HL-60 (cell line): ENCODE measurements at places on chromosomes 2 and 18.
A peak's percentile ranks its signal among the peaks of the same experiment; 100 is the strongest.

DNA sequence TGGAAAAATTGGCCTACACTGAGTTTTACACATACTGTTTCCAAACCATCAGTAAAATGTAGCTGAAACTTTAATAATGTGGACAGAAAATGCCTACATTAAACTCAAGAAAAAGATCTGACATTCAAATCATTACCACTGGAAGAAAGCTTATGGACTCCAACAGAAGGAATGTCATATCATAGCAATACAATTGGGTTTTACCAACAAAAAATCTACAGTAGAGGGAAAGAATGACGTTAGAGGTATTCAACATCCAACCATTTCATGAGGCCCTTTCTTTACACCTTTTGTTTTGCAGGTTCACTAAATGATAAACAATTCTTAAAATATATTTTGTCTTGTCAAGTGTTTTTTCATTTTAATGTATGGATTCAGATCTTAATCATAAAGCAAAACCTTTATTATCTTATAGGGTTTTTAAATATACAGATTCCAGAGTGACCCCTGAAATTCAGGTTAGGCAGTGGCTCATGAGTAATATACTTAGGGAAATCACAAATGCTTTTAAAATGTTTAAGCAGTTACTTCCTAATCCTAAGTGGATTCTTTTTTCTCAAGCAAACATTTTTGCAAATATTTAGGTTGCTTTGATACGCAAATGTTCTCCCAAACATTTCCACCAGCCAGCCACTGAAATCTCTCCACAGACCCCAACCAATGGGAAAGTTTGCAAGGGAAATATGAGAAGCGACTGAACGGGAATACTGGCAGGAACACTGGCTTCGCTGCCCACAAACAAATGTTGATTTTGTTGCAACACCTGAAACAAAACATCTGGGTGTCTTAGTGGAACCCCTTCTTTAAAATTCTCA lies 168.7 kb downstream of the TCF4 start:
- no peak for DNase-seq

- no peak for DNase-seq
These were observed 1.1 kb downstream of the CNDP2 start for GRCh38 chr18:74497324-74497676.

DNA sequence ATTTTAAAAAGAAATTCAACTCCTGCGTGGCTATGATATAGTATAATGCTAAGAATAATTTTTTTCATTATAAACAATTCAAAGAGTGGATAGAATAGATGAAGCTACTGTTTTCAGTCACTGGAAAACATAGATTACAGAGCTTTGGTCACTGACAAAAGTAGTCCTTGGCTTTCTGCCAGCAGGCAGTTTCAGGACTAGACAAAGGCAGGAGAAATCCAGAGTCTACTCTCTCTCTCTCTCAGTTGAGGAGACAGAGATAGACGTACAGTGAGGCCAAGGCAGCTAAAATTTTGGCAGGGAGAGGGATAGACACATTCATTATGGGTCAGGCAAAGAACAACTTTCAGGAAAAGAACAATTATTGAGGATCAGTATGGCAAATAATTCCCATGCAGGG lies 491.4 kb upstream of the CRIM1 start:
- no peak for DNase-seq

- DNase-seq: no peak
These were observed 18.1 kb downstream of the CCDC141 start for GRCh38 chr2:179031731-179032408.

DNA sequence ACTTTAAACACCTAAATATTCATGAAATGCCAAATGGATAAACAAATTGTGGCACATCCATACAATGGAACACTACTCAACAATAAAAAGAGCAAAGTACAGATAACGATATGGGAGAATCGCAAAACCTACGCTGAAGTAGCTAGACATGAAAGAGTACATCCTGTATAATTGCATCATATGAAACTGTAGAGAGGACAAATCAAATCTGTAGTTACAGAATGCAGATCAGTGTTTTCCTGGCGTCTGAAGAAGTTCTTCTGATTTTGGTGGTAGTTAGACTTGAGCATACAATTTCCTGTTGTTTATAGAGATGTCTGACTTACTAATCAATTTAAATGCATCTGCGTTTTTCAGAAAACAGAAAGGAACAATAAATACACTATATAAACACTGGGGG lies 394.4 kb downstream of the SOCS6 start:
- DNase-seq: no peak

- DNase-seq: peak; percentile 47
These were observed 96.5 kb upstream of the SERTAD2 start for GRCh38 chr2:64750001-64750816.

DNA sequence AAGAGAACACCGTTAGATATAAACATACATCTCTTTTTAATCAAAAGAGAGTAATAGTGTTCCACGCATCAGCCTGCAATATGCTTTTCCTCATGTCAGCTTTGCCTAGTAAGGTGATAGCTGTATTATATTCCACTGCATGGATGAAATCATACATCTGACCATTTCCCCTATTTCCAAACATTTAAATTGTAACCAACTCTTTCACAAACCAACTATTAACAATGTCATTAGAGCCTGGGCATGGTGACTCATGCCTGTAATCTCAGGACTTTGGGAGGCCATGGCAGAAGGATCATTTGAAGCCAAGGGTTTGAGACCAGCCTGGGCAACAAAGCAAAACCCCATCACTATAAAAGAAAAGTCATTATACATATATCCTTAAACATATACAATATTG lies 284.8 kb downstream of the BCL11A start:
- DNase-seq: no peak

DNA sequence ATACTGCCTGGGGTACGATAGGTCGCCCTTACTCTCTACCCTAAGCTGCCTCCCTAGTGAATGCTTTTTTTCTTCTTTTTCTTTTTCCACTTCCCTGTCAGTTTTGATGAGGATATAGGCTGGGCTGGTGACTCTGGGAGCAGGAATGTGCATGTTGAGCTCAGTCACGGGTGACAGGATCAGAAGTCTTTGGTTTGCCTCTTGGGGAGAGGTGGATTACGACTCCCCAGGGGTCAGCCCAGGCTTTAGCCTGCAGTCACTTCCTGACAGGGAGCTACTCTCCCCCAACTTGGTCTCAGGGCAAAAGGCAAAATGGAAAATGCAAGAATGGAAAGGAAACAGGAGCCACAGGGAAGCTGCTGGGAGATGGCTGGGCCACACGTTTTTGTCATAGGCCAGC lies 57.3 kb downstream of the THNSL2 start:
- DNase-seq: no peak

DNA sequence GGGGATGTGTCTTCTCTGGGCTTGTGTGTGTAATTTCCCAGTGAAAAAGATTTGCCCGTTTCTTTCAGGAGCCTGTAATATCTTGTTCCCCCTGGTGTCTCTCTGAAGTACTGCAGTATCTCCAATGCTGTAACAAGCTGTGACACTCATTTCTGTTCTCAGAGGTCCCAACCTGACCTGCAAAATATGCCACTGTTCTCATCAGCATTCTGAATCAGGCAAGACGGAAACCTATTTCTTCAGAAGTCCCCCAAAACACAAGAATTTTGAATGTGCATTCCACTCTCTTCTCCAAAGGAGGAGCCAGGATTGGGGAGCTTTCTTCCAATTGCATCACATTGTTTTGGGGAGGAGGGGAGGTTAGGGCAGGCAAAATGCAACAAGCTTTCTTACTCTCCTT lies 77.0 kb upstream of the CNGA3 start:
- peak; percentile 17 for DNase-seq

DNA sequence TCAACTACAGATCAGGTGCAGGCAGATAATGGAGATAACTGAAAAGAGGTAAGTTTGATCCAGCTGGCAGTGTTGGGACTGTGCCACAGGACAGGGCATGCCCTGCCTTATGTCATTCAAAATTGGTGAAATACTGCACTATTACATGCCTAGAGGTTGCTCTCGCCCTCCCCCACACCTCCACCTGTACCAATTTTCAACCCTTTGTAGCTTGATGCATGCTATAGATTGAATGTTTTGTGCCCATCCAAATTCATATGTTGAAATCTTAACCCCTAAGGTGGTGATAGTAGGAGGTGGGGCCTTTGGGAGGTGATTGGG lies 72.1 kb upstream of the LYPD6B start:
- DNase-seq: no peak

GRCh38 chr2:122266636-122267035 lies 511.2 kb downstream of the TSN start:
- no peak for DNase-seq

DNA sequence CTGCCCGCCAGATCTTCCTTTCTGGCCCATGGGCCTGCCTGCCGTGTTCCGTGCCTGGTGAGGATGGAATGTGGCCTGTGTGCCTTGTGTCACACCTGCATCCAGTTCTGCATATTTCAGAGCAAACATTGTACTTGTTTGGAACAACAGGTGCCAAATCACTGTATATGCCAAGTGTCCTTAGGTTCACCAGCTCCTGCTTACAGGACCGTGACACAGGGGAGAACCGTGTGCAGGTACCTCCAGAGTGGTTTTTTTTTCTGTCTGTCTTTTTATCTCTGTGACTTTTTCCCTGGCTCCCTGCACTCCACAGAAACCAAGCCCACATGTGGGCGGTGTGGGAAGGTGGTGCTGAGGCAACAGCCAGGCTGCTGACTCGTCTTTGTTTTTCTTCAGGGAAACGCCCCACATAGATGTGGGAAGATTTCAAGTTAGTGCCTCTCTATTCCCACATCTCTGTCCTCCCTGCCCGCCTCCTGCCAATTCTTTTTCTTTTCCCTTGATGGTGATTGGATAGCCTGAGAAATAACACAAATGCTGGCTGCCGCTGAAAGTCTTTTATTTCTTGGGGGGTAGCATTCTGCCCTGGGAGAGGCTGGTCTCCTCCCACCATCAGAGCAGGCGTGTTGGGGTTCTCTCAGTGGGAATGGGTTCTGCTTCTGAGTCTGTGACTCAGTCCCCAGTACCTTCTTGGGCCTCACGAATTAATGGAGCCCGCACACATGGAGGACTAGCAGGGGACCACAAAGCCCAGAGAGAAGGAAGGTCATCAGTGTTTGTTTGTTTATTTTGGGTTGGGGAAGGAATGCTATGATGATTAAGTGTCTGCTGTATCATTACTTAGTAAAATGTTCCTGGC lies 21.4 kb downstream of the GRHL1 start:
- DNase-seq: no peak

GRCh38 chr18:13441736-13442135 lies 223.2 kb downstream of the LDLRAD4 start:
- DNase-seq: no peak
